A549 treated with Mapracorat at 1 μM for 4 hours (cell line): ENCODE measurements at places on chromosomes 1 and 21. TPM values are rescaled to one million over a fixed set of nuclear protein-coding genes. Genes with fewer than 3 reads are reported as not detected.

Gene MRPL37
- 84.1 to 97.0 TPM (median 96.1 TPM) in 5 replicates for total RNA-seq

Gene UBL4B
- total RNA-seq, result not detected in 5 replicates

Gene NPHS2
- total RNA-seq, result not detected in 5 replicates

Gene PLA2G4A
- total RNA-seq, result 7.0 to 11.3 TPM (median 9.2 TPM) in 5 replicates

Gene ARHGEF16
- 3.2 to 6.1 TPM (median 4.8 TPM) in 5 replicates for total RNA-seq

Gene IL22RA1
- 6.2 to 7.9 TPM (median 7.2 TPM) in 5 replicates for total RNA-seq

Gene NOS1AP
- total RNA-seq, result 0.18 to 0.57 TPM (median 0.27 TPM) in 5 replicates

Gene TADA1
- 11.4 to 13.9 TPM (median 13.6 TPM) in 5 replicates for total RNA-seq

Gene C1QTNF12
- total RNA-seq, result 0.80 to 2.0 TPM (median 1.6 TPM) in 5 replicates

Gene APOBEC4
- not detected in 5 replicates for total RNA-seq

Gene TNFRSF25
- 2.3 to 4.9 TPM (median 3.4 TPM) in 5 replicates for total RNA-seq

Gene PTPN14
- 8.0 to 13.6 TPM (median 10.7 TPM) in 5 replicates for total RNA-seq

Gene SLC25A34
- 0.19 to 0.53 TPM (median 0.30 TPM) in 5 replicates for total RNA-seq

Gene LENEP
- 0.34 TPM in 1 of 5 replicates, not detected in the others for total RNA-seq
